ENCODE measurements at places on chromosomes 11 and 22. TPM values are rescaled to one million over a fixed set of nuclear protein-coding genes. Genes with fewer than 3 reads are reported as not detected.
A peak's percentile ranks its signal among the peaks of the same experiment; 100 is the strongest.

PLXNB2 gene
- 95.2 TPM for total RNA-seq

GRCh38 chr11:15379483-15379882, 264.8 kb downstream of the INSC start:
- DNase-seq: no peak

TRIM29 gene
- total RNA-seq: not detected

DNA sequence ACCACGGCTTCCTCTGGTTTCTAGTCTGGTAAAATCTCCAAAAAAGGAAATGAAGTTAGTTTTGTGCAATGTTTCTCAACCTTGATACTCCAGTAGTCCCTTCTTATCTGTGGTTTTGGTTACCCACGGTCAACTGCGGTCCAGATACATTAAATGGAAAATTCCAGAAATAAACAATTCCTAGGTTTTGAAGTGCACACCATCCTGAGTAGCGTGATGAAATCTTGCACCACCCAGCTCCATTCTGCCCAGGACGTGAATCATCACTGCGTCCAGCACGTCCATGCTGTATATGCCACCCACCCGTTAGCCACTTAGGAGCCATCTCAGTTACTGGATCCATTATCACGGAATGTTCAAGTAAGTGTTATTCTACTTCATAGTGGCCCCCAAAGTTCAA, 117.0 kb downstream of the FBXO7 start:
- DNase-seq: no peak

DNA sequence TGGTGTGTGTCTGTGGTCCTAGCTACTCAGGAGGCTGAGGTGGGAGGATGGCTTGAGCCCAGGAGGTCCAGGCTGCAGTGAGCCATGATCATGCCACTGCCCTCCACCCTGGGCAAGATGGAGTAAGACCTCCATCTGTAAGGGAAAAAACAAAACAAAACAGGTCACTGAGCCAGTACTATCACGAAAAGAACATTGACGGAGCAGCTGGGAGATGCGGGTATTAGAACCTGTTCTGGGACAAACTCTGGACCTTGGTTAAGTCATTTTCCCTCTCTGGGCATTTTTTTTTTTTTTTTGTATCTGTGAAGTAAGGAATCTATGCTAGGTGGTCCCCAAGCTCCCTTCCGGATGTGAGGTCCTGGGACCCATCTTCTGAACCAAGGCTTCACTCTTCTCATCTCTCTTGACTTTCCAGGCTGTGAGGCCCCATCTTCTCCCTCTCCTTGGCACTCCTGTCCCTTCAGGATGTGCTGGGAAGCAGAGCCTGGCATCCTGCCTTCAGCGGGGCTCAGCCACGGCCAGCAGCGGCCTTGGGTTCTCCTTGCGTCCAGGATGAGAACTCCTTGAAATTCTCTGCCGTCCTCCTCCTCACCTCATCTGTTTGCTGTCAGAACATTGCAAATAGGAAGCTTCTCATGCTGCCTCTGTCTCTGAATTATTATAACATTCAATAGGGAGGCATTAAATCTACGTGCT, 130.8 kb downstream of the GRIK4 start:
- no peak for DNase-seq

DNA sequence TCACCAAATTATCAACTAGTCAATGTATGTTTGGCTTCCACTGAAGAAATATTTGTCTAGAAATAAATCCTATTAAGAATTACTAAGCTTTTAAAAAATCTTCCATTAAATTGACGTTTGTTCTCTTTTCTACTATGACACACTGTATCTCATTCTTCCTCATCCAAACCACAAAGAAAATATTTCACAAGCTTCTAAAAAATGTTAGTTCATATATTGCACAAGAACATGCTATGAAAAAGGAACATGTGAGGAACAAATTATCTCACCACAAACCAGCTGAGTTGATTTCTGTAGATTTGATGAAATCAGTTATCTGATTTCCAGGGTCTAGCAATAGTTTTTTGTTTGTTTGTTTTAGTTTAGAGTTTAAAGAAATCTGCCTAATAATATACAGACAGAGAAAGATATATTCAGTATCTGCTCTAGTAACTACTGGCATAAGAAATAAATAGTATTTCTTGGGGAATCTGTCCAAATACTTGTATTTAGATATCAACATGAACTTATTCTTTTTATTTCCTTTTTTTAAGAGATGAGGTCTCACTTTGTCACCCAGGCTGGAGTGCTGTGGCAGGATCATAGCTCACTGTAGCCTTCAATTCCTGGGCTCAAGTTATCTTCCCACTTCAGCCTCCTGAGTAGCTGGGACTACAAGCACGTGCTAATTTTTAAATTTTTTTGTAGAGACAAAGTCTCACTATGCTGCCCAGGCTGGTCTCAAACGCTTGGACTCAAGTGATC, 161.7 kb downstream of the ATG16L2 start:
- DNase-seq: no peak

DNA sequence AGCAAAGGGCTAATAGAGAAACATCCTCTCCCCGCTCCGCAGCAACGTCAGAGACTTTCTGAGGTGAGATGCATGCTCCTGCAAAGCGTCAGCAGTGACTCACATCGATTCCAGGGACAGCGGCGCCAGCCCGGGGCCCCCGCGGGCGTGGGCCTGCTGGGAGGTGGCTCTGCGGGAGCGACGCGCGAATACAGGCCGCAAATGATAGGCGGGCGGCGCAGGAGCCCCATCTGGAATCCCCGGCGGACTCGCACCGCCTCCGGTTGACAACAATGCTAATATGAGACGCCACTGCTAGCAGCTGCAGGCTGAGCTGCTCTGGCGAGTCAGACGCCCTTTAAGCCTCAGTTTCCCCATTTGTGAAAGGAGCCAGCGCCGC, 557 bp downstream of the RANGAP1 start:
- peak; percentile 83 for DNase-seq

DNA sequence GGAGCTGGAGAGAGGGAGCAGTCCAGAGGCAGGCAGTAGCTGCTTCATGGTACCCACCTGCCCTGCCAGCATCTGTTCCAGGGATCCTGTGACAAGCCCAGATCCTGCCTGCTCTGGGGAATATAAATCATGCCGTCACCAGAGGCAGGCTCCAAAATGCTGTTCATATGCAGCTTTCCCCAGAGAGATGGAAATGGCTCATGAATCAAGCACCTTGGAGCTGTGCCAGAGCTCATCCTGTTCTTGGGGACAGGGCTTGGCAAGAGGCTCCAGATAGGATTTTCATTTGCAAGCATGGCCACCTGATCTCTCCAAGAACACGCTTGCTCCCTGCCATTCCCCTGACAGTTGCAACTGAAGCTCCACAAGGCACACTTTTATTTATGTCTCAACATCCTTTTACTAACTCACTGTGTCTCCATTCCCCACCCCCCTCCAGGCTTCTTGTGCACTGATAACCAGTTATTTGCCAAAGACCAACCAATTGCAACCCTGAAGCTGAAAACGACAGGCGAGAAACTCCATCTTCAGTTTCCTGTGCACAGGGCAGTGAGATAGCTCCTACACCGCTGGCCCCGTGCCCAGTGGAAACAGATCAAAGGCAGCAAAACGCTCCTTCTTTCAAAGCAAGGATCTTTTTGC, 115.8 kb upstream of the PITPNB start:
- peak; percentile 57 for DNase-seq

PANX2 gene
- total RNA-seq: 1.8 TPM

HOATZ gene
- total RNA-seq: not detected

ARVCF gene
- total RNA-seq: 119 TPM

ADM gene
- total RNA-seq: 0.22 TPM

- no peak for DNase-seq
These were observed 403.6 kb downstream of the MN1 start for GRCh38 chr22:27397954-27398342.

DNA sequence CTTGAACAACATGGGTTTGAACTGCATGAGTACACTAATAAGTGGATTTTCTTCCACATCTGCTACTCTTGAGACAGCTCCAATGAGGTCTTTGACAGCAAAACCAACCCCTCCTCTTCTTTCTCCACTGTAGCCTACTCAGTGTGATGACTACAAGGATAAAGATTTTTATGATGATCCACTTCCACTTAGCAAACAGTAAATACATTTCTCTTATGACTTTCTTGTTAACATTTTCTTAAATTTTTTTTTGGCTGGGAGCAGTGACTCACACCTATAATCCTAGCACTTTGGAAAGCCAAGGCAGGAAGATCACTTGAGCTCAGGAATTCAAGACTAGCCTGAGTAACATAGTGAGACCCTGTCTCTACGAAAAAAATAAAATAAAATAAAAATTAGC, 9.9 kb upstream of the EIF4G2 start:
- DNase-seq: no peak

DNA sequence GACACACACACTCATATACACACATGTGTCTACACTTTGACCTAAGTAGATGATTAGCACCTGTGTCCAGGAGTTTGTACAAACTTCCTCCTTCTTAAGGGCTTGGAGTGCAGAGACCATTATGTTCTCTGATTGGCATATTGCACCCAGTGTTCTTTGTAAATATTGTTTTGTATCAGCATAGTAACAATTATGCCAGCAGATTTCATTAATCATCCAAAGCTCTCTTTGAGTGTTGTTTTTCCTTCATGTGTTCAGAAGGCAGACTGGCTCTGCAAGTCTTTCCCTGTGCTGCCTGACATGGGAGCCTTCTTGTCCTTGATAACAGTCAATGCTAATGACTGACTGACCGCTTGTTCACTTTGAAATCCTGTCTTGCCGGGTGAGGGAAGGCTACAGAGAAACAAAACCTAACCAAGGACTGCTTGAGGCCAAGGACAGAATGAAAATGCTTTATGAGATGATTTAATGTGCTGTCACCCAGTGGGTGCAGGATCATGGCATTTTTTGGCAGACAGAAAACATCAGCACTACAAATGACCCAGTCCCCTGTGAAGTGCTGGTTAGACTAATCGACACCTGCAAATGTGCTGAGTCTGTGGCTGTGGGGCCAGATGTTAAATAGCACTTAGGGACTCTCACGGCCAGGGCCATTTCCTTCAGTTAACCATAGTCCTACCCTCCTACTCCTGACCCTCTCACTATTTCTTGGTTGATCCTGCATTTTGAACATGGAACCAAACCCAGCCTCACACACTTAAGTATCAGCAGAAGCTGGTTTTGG, 6.6 kb upstream of the BARX2 start:
- no peak for DNase-seq

MUC6 gene
- total RNA-seq: not detected

TIMM8B gene
- total RNA-seq: 88.9 TPM

DNA sequence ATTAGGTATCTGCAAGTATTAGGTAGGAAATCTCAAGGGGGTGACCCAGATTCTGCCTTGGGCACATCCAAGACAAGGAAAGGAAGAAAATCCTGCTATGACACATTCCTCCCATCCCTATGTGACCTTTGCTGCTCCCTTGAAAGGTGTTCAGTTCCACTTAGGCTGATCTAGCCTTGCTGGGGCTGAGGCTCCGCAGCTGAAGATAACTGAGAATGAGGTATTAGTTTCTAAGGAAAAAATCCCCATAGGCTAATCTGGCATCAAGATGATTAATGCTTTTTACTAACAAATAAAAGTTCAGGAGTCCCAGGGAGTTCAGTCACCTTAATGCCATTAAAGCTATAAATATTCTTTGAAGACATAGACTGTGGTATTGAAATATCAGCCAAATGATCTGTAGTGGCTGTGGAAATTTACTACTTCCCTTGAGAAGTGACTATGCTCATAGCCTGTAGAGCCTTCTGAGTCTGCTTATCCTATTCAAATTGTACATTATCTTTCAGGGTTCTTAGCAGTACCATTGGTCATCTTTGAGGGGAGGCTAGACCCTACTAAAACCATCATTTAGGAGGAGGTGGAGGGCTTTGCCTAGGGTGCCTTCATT, 239.9 kb upstream of the RAG2 start:
- DNase-seq: no peak

DNA sequence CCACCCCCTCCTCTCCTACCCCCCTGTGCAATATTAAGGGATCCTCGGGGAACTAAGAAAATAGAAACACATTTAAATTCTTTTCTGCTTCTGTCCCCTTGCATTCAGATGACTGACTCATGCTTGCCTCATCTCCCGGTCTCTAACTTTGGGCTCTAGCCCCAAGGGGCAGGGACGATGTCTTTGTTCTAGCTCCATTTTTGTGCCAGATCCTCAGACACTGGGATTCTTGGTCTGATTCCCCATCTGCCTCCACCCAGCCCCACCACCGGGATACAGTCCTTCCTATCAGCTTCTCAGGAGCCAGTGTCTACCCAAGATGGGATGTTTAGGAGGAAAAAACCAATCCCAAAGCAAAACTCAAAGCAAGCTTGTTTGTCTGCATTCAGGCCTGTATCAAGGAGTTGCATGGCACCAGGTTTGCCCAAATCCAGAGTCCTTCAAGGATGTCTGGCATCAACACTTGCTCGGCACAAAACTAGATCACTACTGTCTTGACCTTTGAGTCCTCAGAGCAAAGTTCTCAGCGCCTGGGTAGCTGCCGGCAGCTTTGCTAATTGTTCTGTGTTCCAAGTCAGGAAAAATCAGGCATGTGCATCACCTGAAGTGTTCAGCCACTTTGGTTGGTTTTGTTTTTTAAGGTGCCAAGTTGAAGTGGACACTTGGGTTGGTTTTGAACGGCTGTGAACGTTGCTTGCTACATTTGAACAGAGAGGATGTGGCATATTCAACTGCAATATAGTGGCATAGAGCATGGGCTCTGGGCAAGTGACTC, 212.8 kb downstream of the DSCAML1 start:
- no peak for DNase-seq

GRCh38 chr11:69923641-69924307, 104.6 kb upstream of the FGF3 start:
- DNase-seq: peak; percentile 10

TRIM48 gene
- not detected for total RNA-seq
